Stimulated activated CD8-positive, alpha-beta memory T cell treated with anti-CD3 and anti-CD28 coated beads, Interleukin-15, amount 100 ng/mL, for 24 hours (primary cell): ENCODE measurements at places on chromosomes 3 and 15.

DNA sequence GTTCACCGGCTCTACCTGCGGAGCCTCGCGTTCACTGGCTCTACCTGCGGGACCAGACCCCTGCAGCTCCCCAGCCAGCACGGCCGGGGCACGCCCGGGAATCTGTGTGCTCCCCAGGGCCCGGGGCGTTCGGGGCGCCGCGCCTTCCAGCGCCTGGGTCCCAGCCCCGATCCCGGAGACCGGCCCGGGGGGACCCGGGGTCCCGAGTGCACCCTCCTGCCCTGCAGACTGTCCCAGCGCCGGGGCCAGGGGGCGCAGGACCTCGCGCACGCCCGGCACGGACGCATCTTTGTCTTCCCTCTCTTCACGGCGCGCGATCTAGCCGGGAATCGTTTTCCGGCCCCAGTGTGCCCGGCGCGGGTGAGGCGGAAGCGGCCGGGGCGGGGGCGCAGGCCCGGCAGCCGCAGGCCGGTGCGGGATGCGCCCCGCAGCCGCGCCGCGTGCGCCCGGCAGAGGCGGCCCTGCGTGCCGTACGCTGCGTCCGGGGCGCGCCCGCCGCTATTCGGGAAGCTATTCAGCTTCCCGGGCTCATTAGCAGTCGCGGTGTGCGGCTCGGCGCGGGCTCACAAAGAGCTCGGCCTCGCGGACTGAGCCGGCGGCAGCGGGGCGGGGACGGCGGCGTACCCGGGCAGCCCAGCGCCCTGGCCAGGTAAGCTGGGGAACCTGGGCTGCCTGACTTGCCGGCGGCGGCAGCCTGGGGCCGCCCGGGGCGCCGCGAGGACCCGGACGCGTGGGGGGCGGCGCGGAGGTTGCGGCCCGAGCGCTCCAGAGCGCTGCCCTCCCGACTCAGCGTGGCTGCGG, at the start of gene APBA2:
Gene APBA2, plus strand, starts transcription at position 345 of the 801 bp plus-strand sequence. CDS start 167,911 bp downstream, outside the sequence.
- DNase-seq = peak; percentile 22

DNA sequence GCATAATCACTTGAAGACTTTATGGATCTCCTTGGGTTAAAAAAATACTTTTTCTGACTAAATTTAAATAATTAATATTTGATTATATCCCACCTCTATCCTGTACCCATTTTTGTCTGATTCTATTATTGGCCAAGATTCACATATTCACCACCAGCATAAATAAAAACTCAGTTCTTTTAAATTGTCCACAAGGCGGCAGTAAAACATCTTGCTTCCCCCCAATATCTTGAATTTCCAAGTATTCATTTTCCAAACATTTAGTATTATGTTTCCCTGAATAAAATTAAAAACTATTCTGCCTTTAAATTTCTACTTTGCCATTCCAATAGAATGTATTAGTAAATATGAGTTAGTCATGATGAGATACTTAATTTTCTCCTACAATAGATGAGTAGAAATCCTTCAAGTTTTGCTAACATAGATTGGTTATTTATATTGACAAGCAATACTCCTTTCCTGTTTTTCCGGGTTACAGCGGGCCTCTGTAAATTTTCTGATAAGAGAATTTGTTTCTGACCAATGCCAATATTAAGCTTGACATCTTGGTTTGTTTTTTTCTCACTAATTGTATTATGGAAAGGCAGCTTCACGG, 218.7 kb upstream of the MDFIC2 start:
- DNase-seq = no peak

DNA sequence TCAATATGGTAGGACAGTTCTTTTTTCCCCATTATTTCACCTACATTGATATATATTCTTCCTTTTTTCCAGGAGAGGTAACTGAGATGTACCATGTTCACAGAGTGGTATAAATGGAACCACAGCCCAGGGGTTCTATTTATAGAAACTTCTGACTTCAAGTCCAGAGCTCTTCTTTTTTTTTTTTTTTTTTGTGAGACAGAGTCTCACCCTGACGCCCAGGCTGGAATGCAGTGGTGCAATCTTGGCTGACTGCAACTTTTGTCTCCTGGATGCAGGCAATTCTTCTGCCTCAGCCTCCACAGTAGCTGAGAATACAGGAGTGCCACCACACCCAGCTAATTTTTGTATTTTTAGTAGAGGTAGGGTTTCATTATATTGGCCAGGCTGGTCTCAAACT, 267.1 kb upstream of the TPRG1 start:
- no peak for DNase-seq

- DNase-seq = no peak
Observed at GRCh38 chr15:101210466-101210865, 41.4 kb downstream of the CHSY1 start.

GRCh38 chr3:62481962-62482361, 108.6 kb upstream of the FEZF2 start:
- DNase-seq = no peak

DNA sequence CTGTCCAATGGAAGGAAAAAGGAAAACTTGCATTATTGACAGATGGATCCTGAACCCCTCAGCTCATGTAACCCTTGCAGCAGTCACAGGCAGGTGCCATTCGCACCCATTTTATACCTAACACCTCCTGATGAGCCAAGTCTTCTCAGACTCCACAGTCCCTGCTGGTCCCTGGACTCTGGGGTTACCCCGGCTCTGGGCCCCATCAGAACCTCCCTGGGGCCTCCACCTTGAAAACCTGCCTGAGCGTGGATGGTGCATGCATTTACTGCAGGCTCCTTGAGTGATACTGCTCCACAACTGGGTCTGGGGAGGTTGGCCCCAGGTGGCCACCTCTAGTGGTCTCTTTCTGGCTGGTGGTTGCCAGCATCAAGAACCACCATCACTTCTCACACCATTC, 15.9 kb upstream of the DOCK3 start:
- no peak for DNase-seq
